Uterus (tissue), 4 donors: ENCODE measurements at places on chromosomes 1 and 21. TPM values are rescaled to one million over a fixed set of nuclear protein-coding genes. Genes with fewer than 3 reads are reported as not detected.

DNA sequence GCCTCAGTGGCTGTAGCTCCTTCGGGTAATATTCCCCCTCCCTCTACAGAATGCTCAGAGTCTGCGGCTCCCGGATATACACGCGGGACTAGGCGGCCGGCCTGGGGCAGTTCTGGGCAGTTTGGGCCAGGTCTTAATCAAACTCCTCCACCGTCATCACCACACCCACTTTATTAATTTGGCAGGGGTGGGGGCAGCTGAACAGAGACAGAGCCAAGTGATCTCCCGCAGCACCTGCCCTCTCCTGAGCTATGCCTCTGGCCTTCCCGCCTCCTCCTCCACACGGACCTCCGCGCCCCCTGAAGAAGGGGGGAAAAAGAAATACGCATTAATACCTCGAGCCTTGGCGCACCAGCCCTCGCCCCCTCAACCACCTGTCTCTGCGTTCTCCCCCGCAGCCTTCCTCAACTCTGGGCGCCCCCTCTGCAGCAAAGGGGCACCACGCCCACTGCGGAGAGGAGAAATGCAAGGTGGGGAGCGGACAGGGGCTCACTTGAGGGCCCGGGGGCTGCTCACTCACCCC lies 42.6 kb downstream of the CD34 start:
- DNase-seq, result peak; percentile 59

- no peak for DNase-seq
Observed at GRCh38 chr1:244876228-244876910, 12.0 kb upstream of the HNRNPU start.

DNA sequence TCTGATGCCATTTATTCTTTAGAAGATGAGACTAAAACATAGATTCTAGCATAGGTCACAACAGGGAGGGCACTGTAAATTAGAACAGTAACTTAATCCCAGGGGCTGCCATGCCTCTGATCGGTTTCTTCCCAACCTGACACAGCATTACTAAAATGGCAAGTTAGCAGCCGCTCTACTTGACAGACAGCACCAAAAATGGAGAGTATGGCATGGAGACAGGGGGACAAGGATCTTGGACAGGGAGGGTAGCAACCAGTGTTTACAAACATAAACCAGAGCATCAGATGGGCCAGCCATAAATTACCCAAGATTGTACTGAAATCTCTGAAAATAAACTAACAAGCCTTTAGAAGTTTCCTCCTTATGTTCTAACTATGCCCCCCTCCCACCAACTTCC lies 5.9 kb downstream of the DUSP10 start:
- DNase-seq, result no peak

Gene SRGAP2C
- 31.0 TPM for total RNA-seq

DNA sequence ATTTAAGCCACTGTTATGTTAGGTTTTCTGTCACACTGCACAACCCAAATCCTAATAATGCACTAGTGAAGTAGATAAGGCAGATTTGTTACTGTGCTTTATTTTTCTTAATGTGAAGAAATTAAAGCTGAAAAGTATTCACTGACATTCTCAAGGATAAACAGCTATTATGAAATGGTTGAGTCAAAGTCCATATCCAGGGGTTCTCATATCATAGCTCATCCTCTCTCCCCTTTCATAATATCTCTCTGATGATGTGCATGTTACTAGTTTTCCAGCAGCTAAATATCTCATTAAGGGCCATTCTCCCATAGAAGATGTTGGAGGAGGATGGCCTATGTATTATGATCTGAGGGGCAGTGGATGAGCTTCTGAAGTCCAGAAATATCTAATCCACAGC lies 53.6 kb upstream of the CCDC190 start:
- DNase-seq, result no peak

DNA sequence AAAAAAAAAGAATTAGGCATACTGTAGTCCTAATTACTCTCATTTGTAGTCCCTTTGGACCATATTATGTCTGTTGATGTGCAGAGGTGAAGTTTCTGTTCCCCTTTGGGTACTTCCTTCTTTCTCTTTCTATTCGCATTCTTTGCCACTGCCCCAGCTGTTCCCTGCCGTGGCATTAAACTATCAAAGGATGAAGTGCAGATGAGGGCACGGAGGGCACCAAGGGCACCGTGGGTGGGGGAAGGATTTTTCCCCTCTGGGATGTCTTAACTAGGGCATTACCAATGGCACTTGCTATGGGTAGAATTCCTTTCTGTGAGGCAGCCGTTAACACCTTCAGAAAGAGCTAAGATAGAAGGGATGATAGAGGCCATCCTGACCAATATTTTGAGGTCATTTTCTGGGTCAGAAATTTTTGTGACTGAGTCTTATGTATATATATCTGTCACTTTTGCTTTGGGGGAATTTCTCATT lies 4.9 kb upstream of the MAPKAPK2 start:
- DNase-seq, result no peak

DNA sequence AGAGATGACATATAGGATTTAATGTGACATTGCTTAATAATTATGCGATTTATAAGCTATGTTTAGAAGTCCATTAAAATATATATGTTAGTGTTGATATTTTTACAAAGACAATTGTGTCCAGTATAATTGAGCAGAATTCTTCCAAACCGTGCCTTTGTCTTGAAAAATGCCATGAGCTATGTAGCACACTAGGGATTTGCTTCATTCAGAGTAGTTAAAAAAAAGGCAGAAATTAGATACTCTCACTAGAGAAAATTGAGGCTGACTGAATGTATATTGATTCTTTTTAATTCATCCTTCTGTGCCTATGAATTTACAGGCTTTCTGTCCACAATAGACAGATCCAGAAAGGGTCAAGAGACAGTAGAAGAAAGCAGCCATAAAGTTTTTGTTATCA lies 429.0 kb downstream of the NEGR1 start:
- DNase-seq, result no peak

GRCh38 chr1:114310695-114311271 lies 157.1 kb upstream of the SYT6 start:
- no peak for DNase-seq

GRCh38 chr1:109807822-109808680 lies 44.3 kb upstream of the EPS8L3 start:
- DNase-seq, result peak; percentile 8

GRCh38 chr21:30104241-30104640 lies 62.4 kb downstream of the CLDN17 start:
- DNase-seq, result no peak

DNA sequence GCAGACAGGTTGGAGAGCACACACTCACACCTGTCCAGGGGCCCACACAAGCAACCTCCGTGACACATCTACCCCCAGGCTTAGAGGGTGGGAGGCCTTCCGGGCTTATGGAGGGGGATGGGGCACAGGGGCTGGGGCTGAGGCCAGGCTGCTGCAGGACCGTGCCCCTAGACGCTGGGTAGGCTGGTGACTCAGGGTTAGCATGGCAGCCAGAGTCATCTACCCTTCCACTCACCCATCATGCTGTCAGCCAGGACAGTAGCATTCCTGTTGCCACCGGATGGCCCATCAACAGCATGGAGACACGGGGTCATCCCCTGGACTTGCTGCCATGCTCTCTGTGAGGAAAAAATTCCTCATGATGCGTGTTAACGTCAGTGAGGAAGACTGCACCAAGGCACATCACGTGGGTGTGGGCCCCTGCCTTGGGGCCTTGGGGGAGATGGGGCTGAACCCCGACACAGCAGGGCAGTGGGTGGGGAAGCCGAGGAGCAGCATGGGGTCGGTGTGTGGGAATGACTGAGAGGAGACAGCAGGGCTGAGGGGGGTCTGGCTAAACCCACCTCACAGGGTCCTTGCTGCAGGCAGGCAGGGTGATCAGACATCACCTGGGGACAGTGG lies 52.8 kb downstream of the WNT9A start:
- peak; percentile 9 for DNase-seq

GRCh38 chr1:22741118-22741517 lies 30.5 kb downstream of the EPHB2 start:
- no peak for DNase-seq
